Stimulated activated naive CD8-positive, alpha-beta T cell treated with anti-CD3 and anti-CD28 coated beads, Interleukin-15, Interleukin-2, amounts not matched to agents 100 U/mL and 50 U/mL, for 24 hours (primary cell): ENCODE measurements at places on chromosomes 2 and 18.

DNA sequence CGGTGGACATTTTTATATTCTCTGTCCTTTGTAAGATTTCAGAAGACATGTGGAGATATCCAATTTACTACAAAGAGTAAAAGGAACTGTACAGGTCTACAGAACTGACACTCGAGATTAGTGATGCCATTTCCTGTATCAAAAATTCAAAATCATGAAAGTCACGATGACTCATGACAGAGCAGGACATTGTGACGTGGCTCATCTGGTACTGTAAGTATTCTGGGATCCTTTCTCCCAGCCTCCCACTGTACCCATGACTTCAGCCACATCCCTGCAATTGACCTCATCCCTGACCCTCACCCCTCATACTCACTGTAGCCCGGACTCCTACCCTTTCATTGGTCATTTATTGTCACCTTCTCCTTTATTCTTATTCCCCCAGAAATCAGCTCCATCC lies 736.5 kb downstream of the EPHA4 start:
- DNase-seq, result no peak

DNA sequence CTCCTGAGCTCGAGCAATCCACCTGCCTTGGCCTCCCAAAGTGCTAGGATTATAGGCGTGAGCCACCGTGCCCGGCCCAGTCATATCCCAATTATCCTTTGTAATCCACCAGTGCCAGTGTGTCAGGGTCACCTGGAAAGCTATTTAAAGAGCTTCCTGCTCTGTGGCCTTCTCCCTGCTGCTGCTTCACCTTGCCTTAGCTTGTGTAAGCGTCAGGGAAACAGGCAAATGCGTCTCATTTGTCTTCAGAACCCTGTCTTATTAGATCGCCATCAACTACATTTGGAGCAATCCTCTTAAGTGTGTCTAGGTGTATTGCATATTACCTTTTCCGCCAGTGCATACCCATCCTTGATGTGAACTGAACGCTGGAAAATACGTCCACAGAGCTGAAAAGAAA lies 10.2 kb downstream of the KIF5C start:
- no peak for DNase-seq

GRCh38 chr2:118627156-118627555 lies 220.3 kb downstream of the EN1 start:
- no peak for DNase-seq

- no peak for DNase-seq
Measured at GRCh38 chr2:179991344-179991743, 15.8 kb downstream of the CWC22 start.

- no peak for DNase-seq
Measured at GRCh38 chr2:56473524-56473923, 289.7 kb downstream of the CCDC85A start.

GRCh38 chr18:62621546-62621945 lies 93.8 kb upstream of the PHLPP1 start:
- no peak for DNase-seq

DNA sequence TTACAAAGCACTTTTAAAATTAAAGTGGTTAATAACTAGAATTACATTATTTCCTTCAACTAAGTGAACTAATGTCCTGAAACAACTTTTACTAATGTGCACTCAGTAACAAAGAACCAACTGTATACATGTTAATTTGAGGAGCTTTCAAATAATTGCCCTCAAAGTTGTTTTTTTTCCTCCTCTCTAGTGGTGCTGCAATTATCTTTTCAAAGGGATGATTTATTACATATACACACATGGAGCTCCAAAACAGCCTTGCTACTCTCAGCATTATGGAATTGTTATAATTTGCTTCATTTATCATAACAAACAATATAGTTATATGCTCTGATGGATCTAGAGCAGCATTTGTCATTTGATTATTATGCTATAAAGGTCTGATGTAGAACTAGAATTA lies 246.3 kb upstream of the RASGRP3 start:
- no peak for DNase-seq

GRCh38 chr2:99067871-99068625 lies 73.5 kb upstream of the C2orf15 start:
- DNase-seq, result no peak

DNA sequence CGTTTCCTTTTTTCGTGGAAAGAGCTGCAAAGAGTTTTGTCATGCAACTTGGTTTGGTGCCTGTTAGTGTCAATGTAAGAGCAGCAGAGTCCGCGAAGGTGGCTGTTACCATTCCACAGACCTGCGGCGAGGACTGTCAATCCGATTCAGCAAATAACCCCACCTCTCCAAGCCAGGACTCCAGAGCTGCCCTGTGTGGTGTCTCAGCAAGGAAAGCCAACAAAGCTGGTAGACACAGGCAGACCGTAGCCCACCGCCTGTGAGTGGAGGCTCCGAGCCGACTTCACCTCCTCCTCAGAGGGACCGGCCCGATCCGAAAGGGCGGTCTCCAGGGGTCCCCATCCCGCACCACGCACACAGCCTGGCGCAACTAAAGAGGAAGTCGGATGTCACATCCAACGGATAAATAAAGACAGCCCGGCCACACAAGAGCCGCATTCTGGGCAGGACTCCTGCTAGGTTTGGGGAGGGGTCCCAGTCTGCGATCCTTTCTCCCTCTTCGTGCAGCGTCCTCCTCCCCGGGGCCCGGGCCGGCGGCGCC lies 819 bp downstream of the ANKRD44 start:
- DNase-seq, result peak; percentile 60
